ENCODE measurements at places on chromosomes 4 and X.

- DNase-seq, result no peak
Observed at GRCh38 chr4:3354455-3354811, 61.6 kb downstream of the RGS12 start.

DNA sequence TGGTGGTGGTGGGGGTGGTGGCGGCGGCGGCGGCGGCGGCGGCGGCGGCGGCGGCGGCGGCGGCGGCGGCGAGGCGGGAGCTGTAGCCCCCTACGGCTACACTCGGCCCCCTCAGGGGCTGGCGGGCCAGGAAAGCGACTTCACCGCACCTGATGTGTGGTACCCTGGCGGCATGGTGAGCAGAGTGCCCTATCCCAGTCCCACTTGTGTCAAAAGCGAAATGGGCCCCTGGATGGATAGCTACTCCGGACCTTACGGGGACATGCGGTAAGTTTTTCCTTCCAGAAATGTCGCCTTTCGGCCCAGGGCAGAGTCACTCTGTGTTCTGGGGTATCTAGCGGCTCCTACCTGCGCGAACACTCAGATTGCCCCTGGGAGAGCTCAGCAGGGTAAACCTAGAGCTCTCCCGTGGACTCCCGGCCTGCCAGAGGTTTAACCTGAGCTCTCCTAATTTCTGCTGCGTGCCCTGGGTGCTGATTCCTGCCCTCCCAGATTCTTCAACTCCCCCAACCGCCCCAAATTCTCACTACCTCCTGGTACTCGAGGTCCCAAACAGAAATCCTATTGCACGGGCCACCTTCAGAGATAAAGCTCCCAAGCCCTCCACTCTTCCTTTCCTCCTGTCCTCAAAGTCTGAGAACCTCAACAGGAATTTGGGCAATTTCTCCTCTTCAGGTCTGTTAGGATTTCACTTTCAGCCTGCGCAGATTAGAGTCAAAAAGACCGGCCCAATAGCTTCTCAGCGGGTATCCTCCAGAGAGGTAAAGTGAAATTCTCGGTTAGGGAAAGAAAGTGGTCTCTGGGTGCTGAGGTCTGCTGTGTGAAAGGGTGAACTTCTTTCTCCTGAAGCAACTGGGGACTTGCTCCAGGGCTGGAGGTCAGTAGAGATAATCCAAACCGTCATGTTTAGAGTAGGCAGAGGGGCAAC lies 2.9 kb downstream of the AR start:
- DNase-seq, result no peak

DNA sequence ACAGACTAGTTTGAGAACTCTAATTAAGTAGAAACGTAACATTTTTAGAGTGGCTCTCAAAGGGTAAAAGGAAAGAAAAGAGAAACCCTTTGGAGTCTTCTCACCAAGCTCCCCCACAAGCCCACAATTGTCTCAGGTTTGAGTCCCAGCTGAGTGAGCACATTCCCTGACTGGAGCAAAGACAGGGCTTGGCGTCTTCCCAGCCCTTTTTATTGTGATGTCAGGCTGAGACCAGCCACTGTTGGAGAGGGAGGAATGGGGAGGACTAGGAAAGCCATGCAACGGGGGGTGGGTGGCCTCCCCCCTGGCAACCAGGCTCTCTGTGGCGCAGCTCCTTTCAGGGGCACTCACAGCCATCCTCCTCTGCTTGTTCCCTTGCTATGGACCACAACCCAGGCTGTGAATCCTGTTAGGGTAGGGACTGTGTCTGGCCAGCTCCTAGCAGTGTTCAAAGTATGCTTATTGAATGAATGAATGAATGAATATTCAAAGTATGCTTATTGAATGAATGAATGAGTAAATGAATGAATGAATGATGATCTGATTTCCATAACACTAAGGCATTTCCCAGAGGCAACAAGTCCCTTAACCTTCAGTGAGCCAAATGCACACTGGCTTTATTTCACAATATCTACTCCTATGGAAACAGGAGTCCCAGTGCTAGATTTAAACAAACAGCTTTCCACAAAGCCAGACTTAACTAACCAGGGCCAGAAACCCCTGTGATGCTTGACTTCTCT lies 413.3 kb downstream of the MID1IP1 start:
- no peak for DNase-seq

GRCh38 chr4:13698296-13698695 lies 70.8 kb upstream of the BOD1L1 start:
- no peak for DNase-seq

- DNase-seq, result peak; percentile 65
Observed at GRCh38 chr4:155809835-155810234, 51.0 kb downstream of the GUCY1B1 start.

DNA sequence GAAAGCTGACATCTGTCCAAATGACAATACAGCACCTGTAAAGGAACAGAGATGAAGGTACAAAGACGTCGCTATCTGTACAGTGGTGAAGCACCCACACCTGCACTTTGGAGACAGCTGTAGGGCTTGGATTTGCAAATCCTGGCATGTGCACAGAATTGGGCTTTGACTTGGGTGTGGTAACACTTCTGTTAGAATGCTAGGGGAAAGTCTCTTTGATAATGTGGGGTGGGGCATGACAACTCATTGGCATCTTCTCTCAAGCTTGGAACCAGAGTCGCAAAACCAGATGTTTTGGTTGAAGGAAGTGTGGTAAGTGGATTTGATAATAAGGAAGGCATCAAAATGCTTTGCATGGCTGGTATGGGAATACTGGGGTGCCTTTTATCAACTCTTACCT lies 55.5 kb downstream of the VCX3B start:
- no peak for DNase-seq

DNA sequence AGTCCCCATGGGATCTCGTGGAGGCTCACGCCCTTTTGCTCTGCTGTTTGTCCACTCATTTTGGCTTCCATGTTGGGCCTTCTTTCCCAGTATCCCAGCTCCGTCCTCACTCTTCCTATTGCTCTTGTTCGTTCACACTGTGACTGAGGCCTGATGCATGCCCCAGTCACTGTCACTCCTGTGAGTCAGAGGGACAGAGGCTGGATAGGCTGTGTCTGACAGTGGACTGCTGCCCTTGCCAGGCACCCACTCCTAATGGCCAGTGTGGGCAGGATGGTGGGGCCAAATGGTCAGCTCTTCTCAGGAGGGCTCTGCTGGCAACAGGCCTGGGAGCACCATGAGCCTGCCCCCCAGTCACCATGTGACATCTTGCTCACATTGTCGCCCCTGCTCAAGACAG lies 40.0 kb downstream of the HADH start:
- DNase-seq, result no peak

- DNase-seq, result no peak
Observed at GRCh38 chr4:27251771-27252170, 391.1 kb downstream of the STIM2 start.

DNA sequence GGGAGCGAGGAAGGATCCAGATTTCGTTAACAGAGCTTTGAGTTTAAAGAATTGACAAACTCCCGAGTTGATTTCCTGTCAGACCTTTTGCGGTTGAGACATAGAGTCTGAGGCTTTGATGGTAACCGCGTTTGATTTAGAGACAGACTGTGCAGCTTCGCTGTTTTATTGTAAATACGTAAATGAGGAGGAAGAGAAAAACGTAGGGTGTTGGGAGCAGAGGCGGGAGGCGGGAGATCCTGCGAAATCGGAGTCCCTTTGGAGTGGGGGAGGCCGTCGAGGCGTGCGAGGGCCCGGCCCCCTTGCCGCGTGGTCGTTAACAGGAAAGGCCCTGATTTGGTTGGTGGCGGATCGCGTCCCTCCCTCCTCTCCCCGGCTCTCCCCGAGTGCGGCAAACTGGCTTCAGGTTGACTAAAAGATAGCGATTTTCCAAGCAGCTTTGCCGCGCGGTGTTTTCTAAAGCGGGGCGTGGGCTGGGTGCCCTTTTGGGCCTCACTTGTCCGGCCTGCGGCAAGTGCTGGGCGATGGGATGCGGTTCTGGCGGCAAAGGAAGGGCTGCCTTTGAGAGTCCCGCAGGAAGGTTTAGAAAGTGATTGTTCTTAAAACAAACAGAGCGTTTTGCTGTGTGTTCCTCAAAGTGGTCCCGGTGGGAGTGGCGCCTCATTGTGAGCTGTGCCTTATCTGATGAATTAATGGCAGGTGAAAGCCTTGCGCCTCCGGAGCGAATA lies 857 bp downstream of the SCML1 start:
- peak; percentile 33 for DNase-seq

GRCh38 chrX:78796916-78797315 lies 49.4 kb downstream of the LPAR4 start:
- DNase-seq, result no peak

DNA sequence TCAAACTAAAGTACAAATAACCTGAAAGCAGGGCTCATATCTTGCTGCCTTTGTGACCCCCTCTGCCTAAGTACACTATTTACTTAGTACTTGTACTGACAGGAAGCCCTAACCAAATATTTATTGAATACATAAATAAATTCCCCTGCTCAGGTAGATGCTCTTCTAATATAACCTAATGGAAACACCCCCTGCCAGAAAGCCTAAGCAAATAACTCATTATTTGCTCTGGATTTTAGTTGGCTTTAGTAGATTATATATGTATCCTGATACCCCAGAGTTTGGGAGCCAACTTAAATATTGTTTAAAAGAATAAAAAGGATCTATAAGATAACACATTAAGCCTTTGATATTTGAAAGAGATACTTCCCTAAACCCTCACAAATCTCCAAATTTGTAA lies 318.2 kb downstream of the PPP1R2C start:
- DNase-seq, result no peak

Data from activated CD4-positive, alpha-beta T cell treated with anti-CD3 and anti-CD28 coated beads, Interleukin-10, Interleukin-2, amounts not matched to agents 100 ng/mL and 50 ng/mL, durations not matched to agents 16 hours and 8 hours (primary cell).